Activated CD4-positive, alpha-beta T cell treated with anti-CD3 and anti-CD28 coated beads, Interleukin-2, amount 50 U/mL, for 24 hours (primary cell): ENCODE measurements at places on chromosomes 11 and 22.

GRCh38 chr22:50146439-50147238, 23.9 kb upstream of the PANX2 start:
- no peak for DNase-seq

- no peak for DNase-seq
Observed at GRCh38 chr11:2931771-2932738, 2.8 kb upstream of the PHLDA2 start.

- DNase-seq, result no peak
Observed at GRCh38 chr22:42142771-42143461, 12.3 kb upstream of the CYP2D6 start.

GRCh38 chr11:74011360-74012073, 2.6 kb upstream of the UCP3 start:
- no peak for DNase-seq

DNA sequence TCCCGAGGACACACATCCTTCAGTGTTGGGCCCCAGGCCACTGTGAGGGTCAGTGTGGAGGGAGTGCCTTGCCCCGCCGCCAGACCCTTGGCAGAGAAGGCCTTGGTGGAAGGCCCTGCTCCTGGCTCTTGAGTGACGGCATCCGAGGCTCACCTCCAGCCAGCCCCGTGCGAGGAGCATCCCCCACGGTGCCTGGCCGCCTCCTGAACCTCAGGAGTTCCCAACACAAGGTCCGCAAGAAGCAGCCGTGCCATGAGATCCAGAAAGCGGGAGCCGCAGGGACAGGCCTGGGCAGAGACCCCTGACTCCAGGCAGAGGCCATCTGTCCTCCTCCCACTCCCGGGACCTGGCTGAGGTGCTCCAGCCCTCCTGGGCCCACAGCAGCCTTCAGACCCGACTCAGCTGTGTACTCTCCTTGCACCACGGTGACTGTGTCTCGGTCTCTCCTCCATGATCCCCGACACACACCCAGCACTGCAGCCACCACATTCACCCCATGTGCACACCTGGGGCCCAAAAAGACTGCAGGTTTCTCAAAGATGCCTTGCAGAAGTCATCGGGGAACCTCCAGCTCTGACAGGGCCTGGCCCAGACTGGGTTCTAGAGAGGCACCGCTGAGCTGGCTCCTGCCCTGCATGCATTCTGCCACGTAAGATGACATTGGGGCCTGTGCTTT, 870.2 kb downstream of the BRD1 start:
- DNase-seq, result no peak

GRCh38 chr11:121494355-121495099, 41.8 kb upstream of the SORL1-AS1 start:
- DNase-seq, result no peak

GRCh38 chr22:44734278-44734677, 18.1 kb upstream of the ARHGAP8 start:
- no peak for DNase-seq

- DNase-seq, result no peak
Observed at GRCh38 chr11:62737196-62737595, 8.9 kb downstream of the TTC9C start.

DNA sequence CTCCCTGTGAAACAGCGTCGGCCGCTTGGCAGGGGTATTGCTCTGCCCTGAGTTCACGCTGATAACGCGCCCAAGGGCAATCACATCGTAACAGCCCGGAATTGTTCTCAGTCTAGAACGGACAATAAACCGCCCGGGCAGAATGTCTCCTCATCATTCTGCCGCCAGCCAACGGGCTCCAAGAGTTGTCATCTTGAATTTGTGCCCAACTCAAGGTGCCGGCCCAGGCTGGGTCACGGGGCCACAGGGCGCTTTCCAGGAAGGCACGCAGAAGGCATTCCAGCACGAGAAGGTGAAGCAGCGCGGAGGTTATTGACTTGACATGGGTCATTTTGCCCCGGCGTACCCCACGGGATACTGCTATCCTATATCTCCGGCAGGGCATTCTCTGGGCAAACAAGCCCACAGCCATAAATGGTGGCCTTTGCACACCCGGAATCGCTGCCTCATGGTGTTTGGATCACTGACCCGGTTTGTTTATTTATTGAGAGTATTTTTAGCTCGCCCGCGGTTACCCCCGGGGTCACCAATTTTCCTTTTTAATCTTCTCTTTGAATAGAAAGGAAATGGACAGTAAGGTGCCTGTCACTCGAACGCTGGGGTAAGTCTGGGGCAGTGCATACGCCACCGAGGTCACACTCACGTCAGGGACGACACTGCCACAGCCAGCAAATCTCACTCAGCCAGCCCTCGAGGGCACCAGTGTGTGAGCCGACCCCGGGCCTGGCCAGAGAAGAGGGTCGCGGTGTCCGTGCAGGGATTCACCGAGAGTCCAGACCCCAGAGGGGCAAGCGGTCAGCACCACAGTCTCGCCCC, 72.4 kb upstream of the FGF3 start:
- DNase-seq, result no peak

GRCh38 chr11:13216019-13216710, 61.4 kb upstream of the BMAL1 start:
- DNase-seq, result no peak

- DNase-seq, result no peak
Observed at GRCh38 chr22:36776722-36777121, 803 bp upstream of the IFT27 start.

GRCh38 chr11:133895061-133895479, 49.8 kb upstream of the SPATA19 start:
- DNase-seq, result no peak

- DNase-seq, result no peak
Observed at GRCh38 chr22:29768052-29768693, 1.0 kb downstream of the UQCR10 start.

GRCh38 chr11:70092959-70093715, 15.0 kb downstream of the ANO1 start:
- no peak for DNase-seq

DNA sequence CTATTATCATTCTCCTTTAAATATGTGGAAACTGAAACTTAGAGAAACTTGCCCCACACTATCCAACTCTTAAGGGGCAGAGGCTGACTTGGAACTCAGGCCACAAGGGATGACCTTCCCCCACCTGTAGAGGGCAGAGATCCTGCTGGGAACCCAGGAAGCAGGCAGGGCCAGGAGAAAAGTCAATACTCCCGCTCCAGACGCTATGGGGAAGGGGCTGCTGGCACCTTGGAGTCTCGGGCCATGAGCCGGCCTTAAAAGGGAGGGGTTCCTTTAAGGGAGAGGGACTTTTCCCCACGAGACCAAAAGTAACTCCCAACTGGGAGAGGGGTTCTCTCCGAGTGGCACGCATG, 620 bp upstream of the ANO5 start:
- no peak for DNase-seq

DNA sequence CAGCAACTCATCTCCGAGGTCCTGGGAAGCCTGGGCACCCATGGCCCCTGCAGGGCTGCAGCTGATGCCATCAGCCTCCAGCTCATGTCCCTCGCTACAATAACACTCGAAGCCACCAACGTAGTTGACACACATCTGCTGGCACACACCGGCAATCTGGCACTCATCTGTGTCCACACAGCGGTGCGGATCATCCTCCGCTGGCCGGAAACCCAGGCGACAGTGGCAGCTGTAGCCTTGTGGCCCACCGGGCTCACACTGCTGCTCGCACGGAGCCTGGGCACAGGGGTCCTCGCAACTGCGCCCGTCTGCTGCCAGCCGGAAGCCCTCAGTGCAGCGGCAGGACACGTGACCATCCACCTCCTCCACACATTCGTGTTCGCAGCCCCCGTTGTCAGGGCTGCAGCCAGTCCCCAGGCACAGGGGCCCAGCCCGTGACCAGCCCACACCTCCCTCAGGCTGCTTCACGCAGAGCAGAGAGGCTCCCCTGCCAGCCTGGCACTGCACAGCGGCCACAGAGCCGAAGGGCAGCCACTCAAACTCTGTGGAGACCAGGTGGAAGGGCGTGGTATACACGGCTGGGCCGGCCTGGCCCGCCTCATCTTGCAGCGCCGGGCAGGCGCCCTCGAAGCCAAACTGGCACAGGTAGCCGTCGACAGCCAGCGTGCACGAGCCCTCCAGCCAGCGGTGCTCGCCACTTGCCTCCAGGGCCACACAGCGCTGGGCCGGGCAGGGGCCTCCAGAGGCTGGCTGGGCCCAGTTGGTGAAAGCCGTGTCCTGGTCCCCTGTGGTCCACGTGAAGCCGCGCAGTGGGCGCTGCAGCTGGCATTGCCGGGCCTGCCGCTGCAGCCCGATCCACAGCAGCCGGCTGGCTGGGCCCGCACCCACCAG, 678 bp downstream of the CD248 start:
- no peak for DNase-seq

DNA sequence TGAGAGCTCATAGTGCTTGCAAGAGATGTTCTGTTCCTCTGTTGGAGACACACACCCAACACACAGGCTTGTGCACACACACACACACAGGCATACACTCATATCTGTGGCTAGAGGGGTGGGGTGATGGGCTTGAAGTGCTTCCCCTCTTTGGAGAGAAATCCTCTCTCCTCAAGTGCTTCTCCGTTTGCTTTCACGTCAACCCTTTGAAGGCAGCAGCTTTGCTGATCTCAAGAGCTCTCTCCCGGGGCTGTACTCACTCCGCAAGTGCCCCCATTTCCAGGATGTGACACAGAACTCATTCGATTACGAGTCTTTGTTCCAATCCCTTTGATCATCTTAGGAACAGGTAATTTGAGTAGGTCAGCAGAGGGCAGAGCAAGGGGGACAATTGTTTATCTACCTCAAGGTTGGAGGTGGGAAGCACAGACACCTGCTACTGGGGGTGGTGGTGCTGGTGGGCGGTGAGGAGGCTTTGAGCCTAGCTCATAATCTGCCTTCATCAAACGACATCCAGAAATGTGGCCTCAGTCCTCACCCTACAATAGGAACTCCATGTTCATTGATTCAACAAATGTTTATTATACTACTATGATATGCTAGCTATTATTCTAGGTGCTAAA, 529.8 kb upstream of the CADM1 start:
- no peak for DNase-seq

GRCh38 chr11:130771708-130772107, 144.6 kb downstream of the SNX19 start:
- no peak for DNase-seq

GRCh38 chr22:45008186-45008681, 1.6 kb downstream of the PHF21B start:
- no peak for DNase-seq

DNA sequence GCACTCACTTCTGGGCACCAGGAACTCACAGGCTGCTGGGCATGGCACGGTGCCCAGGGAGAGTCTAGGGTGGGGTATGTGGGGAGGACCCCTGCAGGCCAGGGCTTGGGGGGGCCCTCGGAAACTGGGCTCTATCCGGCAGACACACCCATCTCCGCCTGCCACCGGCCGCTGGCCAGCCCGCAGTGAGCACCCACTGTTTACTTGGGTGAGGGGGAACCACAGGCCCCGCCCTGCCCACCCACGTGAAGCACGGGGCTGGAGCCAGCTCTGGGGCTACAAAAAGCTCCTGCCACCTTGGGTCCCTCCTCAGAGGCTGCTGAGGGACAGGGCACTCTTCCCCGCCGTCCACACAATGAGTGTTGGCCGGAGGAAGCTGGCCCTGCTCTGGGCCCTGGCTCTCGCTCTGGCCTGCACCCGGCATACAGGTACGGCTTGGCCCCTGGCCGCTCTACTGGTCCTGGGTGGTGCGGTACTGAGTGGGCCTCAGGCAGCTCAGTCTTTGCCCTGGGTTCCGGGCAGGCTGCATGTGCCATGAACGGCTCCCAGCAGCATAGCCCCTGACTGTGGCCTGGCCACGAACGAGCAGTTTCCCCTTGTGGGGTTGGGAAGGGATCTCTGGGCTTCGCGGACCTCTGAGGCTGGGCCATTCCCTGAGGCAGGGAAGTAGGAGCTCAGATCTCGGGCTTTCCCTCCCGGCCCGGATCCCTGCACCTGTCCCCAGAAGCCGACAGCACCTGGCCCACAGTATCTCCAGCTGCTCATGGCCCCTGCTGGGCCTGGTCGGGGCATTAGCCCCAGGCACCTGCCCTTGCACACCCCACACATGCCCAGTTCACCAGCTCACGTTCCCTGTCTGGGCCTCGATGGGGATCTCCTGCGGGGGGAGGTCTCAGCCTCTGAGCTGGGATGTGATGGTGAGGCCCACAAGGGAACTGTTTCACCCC, at the start of gene MUC5AC:
TSS of gene MUC5AC (plus strand) at position 309 of the 947 bp plus-strand sequence. CDS start at position 356, 47 bp downstream.
- DNase-seq, result no peak

DNA sequence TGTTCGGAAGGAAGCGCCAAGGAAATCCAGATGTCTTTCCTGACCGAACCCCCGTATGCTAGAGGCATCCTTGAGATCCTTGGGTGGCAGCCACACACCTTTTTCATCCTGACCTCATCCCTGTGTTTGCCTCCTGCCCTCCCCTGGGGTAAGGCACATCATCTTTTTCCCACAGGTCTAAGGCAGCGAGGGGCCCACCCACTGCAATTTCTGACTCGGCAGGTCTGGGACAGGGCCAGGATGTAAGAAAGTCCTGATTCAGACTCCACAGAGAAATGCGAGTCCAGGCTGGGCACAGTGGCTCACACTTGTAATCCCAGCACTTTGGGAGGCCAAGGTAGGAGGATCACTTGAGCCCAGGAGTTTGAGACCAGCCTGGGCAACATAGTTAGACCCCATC, 10.5 kb downstream of the ZMAT5 start:
- DNase-seq, result no peak
